ENCODE measurements at places on chromosomes 2 and 18.

GRCh38 chr2:176424746-176425145 is 155.5 kb downstream of the MTX2 start:
- DNase-seq: no peak

- DNase-seq: no peak
Measured at GRCh38 chr2:96887493-96888012, 17.7 kb upstream of the SEMA4C start.

DNA sequence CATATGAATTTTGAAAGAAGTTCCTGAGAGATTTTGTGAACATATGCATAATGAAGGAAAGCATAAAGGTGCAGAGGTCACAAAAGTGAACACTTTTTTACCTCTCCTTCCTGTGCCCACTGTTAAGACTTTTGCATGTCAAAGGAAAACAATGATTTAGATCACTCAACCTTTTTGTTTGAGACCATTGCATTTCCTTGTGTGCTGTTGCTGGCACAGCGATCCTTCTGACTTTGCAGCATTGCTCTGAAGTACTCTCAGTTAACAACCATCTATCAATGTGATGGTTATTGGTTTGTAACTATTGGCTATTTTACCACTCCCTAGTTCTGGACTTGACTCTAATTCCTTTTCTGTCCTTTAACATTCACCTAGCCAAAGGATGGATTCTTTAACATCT is 61.7 kb upstream of the TFPI start:
- DNase-seq: no peak

DNA sequence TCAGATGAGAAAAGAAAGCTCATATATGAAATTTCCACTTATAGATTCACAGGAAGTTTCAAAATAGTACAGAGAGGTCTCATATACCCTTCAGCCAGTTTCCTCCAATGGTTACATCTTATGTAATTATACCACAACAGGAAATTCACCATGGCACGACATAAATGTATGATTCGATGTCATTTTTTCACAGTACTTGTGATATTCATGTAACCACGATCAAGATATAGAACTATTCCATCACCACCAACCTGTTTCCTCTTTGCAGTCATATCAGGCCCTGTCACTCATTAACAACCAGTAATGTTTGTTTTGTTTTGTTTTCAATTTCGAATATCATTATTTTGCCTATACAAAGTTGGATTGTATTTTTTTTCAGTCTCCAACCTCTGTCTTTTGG is 314.3 kb upstream of the POU3F3 start:
- no peak for DNase-seq

GRCh38 chr18:23378302-23378686 is 74.8 kb upstream of the RIOK3 start:
- no peak for DNase-seq

GRCh38 chr18:79658366-79658765 is 21.2 kb upstream of the CTDP1 start:
- no peak for DNase-seq

DNA sequence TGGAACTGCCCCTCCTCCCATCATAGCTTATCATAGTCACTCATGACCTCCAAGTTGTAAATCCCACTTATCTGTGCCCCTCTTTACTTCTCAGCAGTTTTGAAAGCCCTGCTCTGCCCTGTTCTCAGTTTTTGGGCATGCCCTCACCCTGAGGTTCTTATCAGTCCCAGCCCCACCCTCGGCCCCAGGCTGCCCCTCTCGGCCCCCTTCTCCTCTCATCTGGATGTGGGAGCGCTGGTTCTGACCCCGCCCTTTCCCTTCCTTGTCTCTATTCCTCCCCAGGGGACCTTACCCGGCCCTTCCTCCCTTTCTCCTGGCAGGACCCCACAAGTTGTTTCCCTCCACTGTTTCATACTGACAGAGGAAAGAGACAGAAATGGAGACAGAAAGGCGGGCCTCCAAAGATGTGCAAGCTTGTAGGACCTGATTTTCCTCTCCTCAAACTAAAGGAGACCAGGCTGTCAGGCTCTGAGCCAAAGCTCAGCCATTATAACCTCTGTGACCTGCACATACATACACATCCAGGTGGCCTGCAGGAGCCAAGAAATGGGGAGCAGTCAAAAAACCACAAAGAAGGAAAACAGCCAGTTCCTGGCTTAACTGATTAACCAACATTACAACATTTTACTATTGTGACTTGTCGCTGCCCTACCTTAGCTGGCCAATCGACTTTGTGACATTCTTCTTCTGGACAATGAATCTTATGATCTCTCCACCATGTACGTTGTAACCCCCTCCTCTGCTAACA is 171.0 kb upstream of the HS6ST1 start:
- no peak for DNase-seq

- peak; percentile 94 for DNase-seq
Measured at GRCh38 chr2:15577071-15577735, 14.5 kb upstream of the DDX1 start.

DNA sequence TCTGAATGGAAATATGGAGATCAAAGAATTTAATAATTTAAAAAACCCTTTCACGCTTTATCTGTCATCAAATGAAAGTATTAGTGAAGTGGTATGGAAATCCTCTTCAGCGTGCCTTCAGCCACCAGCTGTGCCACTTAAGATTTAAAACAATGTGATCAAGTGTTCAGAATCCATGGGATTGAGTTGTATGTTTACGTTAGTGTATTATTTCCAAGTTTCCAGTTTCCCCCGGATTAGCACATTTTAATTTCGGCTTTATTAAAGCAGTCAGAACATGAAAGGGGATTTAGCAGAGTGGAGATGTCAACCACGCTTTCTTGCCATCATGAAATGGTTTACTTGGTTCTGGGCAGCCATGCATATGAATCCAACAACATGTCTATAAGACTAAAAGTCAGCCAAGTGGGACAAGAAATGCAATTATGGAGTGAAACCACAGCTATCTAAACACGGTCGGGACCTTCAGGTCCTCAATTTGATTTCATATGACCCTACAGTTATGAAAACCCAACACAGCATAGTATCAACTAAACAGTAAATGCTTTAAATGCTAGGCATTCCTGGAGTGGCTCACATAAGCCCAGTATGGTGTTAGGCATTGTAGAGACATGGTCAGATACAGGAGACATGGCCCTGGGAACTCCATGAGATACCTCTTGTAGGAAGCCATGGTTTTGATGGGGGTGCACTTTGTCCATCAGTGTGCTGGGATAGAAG is 224.9 kb upstream of the EPAS1 start:
- DNase-seq: no peak

- DNase-seq: no peak
Measured at GRCh38 chr18:58534535-58535301, 94.2 kb downstream of the ALPK2 start.

DNA sequence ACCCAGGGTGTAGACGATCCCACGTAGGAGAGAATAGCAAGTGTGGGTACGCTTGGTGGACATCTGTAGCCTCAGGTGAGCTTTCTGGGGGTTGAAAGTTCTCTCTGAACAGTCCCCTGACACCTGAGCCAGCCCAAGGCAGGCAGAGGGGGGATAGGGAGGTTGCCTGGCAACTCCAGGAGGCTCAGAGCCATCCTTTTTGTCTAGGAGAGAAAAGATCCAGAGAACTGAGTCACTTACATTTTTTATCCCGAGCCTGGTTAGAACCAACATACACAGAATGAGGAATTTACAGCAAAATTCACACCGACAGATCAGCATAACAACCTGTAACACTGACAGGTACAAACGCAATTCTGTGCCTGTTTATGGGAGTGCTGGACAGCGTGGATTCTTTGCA is 113.2 kb downstream of the SH3BP4 start:
- no peak for DNase-seq

GRCh38 chr2:224180810-224181209 is 141.7 kb upstream of the SERPINE2 start:
- no peak for DNase-seq

DNA sequence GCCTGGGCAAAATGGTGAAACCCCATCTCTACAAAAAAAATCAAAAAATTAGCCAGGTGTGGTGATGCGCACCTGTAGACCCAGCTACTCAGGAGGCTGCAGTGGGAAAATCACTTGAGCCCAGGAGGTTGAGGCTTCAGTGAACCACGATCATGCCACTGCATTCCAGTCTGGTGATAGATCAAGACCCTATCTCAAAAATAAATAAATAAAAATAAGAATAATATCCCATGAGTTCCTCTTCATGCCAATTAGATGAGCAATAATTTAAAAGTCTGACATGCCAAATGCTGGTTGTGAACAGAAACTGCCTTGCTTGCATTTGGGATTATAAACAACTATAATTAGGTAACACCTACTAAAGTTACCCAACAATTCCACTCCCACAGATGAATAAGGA is 22.1 kb upstream of the ANKRD44 start:
- DNase-seq: no peak

- no peak for DNase-seq
Measured at GRCh38 chr2:178258916-178259315, 64.6 kb downstream of the OSBPL6 start.

- DNase-seq: no peak
Measured at GRCh38 chr2:11379558-11379957, 35.1 kb upstream of the ROCK2 start.

GRCh38 chr2:97849881-97850528 is 136.6 kb downstream of the ZAP70 start:
- DNase-seq: no peak

DNA sequence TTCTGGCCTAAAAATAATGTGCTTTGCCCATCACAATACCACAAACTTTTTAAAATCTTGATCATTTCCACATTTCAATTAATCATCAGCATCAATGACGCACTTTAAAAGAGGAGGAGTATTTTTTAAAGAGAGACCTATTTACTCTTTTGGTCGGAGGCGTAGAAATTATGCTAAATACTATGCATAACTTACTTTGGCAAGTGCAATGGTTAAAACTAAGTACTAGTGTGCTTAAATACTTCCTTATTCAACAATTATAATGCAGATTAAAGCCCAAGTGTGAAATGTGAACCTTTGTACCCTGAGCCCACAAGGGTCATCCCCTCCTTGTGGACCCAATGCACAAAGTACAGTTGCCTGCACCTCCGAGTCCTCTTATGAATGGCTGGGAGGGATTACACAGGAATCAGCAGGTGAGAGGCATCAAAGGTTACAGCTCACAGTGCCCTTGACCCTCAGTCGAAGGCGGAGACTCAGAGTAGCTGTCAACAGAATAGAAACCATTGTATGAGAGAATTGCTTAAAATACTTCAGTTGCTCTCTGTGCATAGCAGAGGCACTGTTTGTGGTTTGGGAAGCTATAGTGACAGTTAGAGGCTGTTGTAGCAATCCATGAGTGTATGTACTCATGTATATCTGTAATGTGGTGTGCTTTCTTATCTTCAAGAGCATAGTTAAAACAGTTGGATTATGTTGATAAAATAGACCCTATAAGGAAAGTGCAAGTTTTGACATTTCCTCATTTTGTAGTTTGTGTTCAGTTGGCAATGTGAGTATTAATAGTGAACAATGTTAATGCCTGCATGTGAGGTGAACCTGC is 151.7 kb upstream of the ITGA4 start:
- DNase-seq: peak; percentile 24

GRCh38 chr2:174635776-174636404 is 38.3 kb upstream of the WIPF1 start:
- DNase-seq: no peak

GRCh38 chr2:48941456-48941855 is 185.9 kb upstream of the LHCGR start:
- DNase-seq: no peak

- DNase-seq: no peak
Measured at GRCh38 chr2:159546039-159546438, 70.3 kb downstream of the BAZ2B start.

- peak; percentile 86 for DNase-seq
Measured at GRCh38 chr18:13375302-13376255, 157.0 kb downstream of the LDLRAD4 start.

DNA sequence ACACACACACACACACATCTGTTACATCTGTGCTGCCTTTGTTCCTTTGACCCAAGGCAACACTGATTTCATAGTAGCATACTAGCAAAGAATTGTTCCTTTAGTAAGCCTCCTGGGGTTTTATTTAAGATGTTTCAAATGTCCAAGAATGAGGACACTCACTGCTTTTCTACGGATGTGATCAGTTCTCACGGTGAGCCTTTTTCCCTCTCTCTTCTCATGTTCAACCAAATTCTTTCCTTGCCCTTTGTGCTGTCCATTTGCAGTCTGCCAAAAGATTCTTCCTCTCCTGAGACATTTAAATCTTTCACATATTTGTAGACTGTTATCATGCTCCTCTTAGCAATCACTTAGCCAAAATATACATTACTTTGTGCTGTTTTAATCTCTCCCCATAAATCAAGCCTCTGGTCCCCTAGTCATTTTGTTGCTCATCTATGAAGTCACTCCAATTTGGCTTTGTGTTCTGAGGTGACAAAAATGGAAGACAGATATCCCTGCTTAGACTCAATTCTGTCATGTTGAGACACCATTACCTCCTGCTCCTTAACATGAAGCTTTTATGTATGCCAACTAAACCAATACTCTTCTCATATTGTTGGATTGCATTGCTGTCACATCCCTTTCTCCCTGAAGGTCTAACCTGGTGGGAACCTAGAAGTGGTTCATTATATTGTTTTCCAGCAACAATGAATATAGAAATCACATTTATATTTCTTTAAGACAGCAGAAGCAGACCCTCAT is 1605.3 kb upstream of the ACVR2A start:
- DNase-seq: no peak

DNA sequence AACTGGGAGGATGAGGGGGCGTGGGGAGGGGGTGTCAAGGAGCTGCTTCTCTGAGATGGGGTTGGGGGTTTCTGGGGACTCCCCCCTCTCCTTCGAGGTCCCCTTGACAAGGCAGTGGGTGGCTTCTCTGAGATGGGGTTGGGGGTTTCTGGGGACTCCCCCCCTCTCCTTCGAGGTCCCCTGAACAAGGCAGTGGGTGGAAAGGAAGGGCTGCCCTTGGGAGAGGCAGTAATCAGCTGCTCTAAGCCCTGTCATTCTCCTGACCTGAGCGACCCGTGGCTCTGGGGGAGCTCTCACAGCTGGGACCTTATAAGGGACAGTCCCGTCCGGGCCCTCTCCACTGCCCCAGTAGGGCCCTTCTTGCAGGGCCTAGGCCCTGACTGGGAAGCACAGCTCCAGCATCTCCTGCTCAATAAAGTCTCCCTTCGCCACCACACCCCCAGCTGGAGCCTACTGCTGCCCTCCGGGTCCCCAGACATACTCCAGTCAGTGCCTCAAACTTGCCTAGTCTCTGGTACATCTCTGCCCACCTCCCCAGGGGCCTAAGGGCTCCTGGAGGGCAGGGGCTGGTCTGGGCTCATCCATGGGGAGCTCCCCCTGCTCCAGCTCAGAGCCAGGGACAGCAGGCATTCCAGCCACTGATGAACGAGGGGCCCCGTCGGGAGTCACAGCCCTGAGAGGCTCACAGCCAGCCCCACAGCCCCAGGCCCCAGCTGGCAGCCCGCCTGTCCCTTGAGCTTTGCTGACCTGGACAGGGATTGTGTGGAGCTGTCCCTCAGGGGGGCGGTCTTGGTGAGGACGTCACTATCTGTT is 2.8 kb downstream of the GAREM2 start:
- DNase-seq: no peak

GRCh38 chr2:16650287-16651249 is 15.1 kb downstream of the CYRIA start:
- no peak for DNase-seq

- no peak for DNase-seq
Measured at GRCh38 chr2:215573496-215573895, 137.6 kb upstream of the FN1 start.

Measured in stimulated activated CD4-positive, alpha-beta T cell treated with anti-CD3 and anti-CD28 coated beads, Interleukin-15, amount 100 ng/mL, for 24 hours (primary cell).